HT1080 (cell line): ENCODE measurements at places on chromosomes 5 and 9. TPM values are rescaled to one million over a fixed set of nuclear protein-coding genes. Genes with fewer than 3 reads are reported as not detected.

DNA sequence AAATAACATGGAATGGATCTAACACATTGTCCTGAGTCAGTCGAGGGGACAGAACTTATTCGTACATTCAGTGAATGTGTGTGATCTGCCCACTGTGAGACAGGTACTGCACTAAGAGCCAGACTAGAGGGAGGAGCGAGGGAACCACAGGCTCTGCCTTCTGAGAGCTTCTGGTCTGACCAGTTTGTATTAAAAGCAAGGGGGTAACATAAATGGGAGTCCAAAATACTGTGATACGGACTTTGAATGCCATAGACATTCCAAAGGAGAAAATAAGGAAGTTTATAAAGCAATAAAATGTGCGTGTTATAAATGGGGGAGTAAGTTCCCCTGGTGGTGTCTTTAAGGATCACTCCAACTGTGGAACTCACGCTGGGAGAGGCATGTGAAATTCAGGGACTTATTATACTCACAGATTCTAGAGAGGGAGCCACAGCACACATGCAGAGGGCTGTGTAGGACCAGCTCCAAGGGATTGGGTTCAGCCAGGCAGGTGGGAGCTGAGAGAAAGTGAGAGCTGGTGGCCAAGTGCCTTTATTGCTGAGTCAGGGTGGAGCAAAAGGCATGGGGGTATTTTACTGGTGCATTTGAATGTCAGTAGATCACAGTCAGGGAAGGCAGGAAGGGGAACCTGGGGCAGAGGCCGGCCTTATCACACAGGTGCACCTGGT, 186.5 kb upstream of the WWC1 start:
- no peak for DNase-seq

DNA sequence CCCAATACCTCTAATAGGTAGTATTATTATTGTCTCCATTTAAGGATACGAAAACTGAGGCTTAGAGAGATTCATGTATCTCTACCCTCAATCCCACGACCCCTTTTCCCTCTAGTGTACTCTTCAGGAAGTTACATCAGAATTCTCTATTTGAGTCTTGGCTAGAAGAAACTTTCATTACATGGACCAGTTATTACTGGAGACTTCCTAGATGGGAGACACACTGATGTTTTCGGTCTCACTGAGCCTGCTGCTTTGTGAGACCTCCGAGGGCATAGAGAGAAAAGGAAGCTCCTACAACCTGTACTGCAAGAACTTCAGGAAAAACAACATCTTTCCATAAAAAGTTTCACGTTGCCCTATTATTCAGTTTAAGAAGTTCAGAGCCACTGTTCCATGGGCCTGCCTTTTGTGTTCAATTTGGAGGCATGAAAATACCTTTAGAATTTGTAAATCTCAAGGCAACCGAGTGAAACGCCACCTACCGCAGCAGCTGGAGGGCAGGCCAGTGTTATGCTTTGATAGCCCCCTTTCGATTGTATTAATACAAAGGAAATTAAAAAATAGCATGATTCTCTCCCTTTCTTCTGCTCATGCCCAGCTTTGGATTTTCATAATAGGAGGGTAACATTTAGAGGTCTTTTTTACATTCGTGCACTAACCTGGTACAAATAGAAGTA, 223.3 kb downstream of the EBF1 start:
- DNase-seq, result no peak

ACTBL2 gene
- 0.47 and 0.80 TPM in 2 replicates for total RNA-seq

- DNase-seq, result no peak
These were observed 113.4 kb upstream of the MSX2 start for GRCh38 chr5:174610968-174611367.

IL9 gene
- not detected in 2 replicates for total RNA-seq

PROB1 gene
- total RNA-seq, result 0.17 and 0.53 TPM in 2 replicates

PCDHB14 gene
- 0.03 and 0.08 TPM in 2 replicates for total RNA-seq

DNA sequence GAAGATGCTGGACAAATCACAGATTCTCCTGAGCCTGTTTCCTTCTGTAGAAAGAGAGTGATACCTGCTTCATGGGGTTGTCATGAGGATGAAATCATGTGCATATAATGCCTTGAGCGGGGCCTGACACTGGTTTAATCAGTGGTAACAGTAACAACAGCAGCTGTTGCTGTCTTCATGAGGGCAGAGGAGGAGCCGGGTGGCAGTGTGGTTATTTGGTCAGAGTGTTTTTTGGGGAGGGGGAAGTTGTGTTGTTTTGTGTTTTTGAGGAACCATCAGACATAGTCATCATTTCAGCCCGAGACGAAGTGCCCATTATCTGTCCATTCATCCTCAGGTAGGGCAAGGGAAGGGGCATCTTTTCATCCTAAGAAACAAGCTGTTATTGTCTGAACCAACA, 44.0 kb downstream of the NEURL1B start:
- DNase-seq, result no peak

DNA sequence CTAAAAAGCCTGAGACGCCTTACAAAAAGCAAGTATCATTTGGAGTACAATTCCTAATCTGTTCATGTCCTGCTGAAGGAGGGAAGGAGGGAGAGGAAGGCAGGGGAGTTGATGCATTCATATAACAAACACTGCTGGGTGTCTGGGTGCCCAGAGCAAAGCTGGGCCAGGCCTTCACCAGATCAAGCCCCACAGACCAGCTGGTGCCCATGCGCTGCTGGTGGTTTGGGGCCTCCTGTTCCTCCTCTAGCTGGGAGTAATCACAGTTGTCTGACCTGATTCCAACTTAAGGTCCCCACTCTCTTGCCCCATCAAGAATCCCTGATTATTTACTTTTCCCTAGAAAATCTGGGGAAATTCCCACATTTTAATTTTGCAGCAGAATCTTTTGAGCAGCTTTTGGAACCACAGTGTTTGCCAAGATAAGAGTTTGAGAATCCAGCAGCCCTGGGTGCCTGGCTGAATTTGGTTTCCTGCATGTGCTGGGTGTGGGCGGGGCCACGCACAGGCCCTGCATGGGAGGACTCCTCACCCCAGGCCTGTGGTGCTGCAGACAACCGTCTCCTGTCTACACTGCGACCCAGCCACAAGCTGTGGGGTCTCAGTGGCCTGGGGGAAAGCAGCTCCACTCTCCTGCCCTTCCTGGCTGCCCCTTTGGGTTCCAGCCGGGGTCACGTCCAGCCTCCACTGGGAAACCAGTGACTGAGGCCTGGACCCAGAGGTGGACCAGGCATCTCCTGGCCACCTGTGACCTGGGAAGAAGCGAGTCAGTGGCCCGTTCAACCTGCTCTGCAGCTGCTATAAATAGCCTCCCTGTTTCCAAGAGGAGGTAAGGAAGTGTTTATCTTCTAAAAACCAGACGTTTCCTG, 47.5 kb downstream of the NEURL1B start:
- no peak for DNase-seq

- no peak for DNase-seq
These were observed 3.4 kb downstream of the MYMK start for GRCh38 chr9:133521122-133522072.

DNA sequence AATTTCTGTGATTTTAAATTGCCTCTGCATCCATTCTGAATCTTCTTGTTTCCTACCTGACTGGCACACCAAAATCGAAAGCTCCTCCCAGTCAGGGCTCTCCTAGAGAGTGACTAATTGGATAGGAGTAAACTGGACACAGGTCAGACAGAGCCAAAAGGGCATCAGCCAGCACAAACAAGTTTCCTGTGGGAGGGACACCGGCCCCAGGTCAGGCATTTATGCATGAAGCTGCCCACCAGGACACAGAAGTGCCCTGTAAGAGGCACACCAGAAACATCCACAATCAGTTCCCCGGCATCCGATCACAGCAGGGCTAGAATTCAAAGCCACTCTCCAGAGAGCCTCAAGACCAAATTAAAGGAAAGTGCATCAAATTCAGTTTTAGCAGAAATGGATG, 78.4 kb downstream of the SFXN1 start:
- no peak for DNase-seq

WDR31 gene
- 0.43 TPM in 1 of 2 replicates, not detected in the other for total RNA-seq
